ENCODE measurements at places on chromosomes 4 and X.
A peak's percentile ranks its signal among the peaks of the same experiment; 100 is the strongest.

DNA sequence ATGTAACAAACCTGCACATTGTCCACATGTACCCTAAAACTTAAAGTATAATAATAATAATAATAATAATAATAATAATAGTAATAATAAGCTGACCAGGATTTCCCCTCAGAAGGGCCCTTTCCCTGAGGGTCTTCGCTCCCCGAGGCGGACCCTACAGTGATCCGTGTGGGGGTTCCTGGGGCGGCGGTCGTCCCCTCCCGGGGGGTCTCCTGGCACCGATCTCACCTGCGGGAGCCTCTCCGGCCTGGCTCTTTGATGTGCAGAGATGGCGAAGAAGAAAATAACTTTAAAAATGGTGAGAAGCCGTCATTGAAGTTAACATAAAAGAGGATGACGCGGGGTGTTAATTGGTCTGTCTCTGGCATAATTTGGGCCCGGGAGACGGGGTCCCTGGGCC is 48.2 kb upstream of the PPP2R3B start:
- no peak for DNase-seq

DNA sequence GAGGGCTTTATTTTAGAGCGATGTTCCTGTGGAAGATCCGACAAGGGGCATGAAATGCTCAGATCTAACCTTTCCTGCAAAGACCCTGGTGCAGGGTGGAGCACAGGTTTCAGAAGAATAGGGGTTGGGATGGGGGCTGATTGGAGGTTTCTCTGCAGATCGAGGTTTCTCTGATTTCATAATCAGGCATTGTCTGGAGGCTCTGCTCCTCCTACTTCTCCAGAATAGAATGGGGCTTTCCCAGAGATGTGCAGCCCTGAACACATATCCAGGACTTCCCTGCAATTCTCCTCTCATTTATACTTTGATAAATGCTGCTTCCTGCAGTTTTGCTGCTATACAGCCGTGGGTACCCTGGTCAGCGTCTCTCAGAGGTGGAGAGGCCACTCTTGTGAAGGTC is 397.6 kb upstream of the BOD1L1 start:
- no peak for DNase-seq

- no peak for DNase-seq
Measured at GRCh38 chr4:75696581-75696980, 23.4 kb upstream of the G3BP2 start.

GRCh38 chr4:10118048-10119004 is 1.7 kb upstream of the WDR1 start:
- DNase-seq = no peak

DNA sequence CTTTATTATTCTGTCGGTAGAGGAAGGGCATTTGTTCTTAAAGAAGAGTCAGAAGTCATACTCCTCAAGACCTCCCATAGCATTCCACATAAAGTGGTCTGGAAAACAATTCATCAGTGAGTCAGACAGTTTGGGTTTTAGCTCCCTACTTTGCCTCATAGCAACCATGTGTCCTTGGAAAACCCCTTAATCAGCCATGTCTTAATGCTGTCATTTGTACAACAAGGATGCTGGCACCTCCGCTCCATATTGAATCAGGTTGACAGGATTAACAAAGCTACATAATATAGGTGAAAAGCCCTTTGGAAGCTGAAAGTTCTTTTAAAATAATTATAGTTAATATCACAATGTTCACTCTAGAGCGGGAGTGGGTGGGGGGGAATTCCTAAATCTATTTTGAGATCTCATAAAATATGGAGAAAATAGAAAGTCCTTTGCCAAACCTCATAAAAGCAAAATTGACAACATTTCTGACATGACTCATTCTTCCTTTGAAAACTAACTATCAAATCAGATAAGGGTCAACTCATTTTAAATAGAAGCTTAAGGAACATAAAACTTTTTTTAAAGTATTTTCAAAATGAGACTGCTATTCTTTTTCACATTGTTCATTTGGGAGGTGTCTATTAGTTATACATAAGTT is 37.3 kb upstream of the GUCY1A1 start:
- no peak for DNase-seq

DNA sequence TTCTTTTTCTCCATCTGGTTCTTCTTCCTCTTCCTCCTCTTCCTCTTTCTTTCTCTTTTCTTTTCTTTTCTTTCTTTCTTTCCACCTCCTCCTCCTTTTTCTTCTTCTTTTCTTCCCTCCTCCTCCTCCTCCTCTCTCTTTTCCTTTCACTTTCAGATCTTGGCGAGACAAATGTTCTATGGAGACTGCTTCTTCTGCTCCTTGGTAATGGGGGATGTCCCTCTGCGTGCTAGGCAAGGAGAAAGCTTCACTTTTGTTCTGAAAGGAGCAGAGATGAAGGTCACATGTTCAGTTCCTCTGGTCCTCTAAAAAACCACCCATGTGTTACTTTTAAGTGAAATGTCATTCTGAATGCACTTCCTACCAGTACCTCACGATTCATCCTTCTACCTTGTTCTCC is 33.2 kb downstream of the NBDY start:
- no peak for DNase-seq

DNA sequence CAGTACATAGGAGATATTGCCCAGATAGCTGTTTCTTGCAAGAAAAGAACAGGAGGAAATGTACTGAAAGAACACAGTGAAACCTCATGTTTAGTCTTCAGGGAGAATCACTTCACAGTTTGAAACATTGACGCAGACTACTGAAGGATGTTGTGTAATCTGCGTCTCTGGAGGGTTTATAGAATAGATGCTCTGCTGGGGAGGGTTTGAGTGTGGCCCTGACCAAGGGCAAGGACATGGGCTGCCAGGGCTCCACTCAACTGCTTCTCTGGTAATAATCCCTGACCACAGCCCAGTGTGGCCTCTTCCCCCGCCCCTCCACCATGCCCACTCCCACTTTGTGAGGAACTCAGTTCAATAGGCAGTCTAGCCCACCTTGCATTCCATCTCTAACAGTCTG is 15.8 kb upstream of the ACE2 start:
- DNase-seq = no peak

DNA sequence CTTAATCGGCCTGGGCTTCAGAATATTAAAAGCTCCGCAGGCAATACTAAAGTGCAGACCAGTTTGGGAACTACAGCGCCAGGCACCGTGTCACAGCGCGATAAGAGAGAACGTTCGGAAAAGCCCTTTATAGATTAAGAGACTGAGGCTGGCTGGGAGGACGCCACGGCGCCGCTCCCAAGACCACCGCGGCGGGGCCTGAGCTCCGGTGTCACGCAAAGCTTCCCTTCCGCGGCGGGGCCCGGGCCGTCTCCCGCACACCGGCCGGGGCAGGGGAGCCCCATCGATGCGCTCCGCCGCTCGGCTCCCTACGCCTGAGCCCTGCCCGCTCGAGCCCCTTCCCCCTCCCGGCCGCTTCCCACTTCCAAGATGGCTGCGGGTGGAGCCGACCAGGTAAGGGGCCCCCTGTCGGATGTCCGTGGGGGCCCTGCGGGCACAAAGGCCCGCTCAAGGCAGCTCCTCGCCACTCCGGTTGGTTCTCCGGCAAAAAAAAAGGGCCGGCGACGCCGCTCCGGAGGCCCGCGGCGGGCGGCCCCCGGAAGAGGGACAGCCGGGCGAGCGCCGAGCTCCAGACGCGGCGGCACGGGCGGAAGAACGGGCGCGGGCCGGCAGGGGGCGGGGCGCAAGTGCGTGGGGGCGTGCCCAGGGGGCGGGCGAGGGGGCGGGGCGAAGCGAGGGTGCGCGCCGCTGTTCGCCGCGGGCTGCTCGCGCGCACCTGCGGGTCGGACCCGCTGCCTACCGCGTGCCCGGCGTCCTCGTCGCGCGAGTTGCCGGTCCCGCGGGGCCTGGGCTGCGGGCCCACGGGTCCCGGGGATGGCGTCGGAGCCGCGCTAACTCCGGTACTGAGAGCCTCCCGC is at the start of gene TBC1D14:
Gene TBC1D14, plus strand, starts transcription at position 714 of the 857 bp plus-strand sequence. CDS start 13,564 bp downstream, outside the sequence.
- peak; percentile 93 for DNase-seq

- no peak for DNase-seq
Measured at GRCh38 chr4:138542191-138542776, 300.1 kb upstream of the SLC7A11 start.

Measured in right forelimb (tissue), 1 donor.